GM23338 (cell line): ENCODE measurements at places on chromosomes 7 and 10.

GRCh38 chr10:77911535-77912123 lies 14.9 kb downstream of the DLG5 start:
- DNase-seq = no peak

GRCh38 chr10:31143331-31143935 lies 111.8 kb upstream of the ZNF438 start:
- no peak for DNase-seq

DNA sequence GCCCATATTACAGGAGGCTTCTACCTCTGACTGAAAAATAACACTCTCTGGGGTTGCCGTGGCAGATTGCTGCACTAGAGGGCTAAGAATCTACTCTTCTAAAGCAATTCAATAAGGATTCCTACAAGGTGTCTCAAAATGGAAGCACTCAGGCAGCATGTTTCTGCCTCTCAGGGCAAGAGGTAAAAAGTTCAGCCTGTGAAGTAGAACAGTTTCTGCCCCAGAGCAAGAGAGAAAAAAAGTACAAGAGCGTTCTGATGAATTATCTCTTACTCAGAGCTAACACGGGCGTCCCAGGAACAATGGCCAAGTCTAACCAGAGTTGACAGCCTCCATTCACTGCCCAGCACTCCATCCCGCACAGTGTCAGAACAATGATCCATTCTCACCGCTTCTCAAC lies 71.3 kb upstream of the TES start:
- DNase-seq = no peak

DNA sequence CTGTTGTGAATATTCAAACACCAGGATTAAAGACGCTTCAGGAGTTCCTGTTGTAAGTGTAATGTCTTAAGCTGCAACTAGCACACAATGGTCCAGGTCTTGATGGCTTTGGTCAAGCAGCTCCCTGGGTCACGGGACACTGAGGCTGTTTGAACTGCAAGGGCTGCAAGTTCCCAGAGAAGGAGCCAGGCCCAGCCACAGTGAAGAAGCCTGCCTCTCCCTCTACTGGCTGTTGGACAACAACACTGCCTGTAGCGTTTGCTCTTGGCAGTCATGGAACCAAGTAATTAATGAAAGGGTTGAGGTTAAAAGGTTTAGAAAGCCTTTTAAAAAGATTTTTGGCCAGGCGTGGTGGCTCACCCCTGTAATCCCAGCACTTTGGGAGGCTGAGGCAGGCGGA lies 31.9 kb upstream of the GUSB start:
- peak; percentile 75 for DNase-seq

DNA sequence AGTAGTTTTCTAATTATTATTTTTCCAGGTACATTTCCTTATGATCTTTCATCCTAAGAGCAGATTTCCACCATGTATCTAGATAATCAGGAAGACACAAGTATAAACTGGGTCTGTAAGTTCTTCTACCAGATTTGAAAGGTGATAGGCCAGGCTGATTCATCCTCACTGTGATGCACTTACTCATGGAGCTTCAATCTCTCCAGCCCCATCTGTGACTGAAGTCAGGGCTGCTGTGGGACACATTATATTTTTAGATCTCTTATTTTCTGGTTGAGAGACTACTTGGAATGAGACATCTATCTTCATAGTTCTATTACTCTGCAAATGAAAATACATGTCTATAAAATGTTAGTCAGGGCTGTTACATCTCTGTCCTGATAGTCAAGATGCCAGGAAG lies 85.5 kb upstream of the SLC25A13 start:
- no peak for DNase-seq
